ENCODE measurements at places on chromosomes 16 and 17.
A peak's percentile ranks its signal among the peaks of the same experiment; 100 is the strongest.

DNA sequence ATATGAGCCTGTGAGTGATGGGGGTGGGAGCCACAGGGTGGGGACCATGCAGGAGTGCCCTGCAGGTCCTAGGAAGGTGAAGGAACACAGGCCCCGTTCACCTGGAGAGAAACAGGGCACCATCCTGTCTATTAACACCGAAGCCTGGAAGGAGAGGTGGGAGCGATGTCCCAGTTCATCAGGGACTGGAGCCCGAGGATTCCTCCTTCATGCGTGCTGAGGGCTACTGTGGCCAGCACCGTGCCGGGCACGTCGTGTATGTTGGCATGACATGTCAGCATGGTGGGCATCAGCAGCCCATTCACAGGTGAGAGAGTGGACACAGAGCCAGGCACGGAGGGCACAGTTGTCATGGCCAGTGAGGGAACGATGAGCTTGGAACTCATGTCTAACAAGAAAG, 1.4 kb downstream of the WFIKKN2 start:
- DNase-seq = no peak

GRCh38 chr17:5164436-5164835, 27.2 kb downstream of the ZNF594 start:
- DNase-seq = no peak

- DNase-seq = no peak
Measured at GRCh38 chr16:86077243-86077940, 178.4 kb downstream of the IRF8 start.

GRCh38 chr16:23453338-23454052, 506 bp upstream of the COG7 start:
- DNase-seq = no peak

DNA sequence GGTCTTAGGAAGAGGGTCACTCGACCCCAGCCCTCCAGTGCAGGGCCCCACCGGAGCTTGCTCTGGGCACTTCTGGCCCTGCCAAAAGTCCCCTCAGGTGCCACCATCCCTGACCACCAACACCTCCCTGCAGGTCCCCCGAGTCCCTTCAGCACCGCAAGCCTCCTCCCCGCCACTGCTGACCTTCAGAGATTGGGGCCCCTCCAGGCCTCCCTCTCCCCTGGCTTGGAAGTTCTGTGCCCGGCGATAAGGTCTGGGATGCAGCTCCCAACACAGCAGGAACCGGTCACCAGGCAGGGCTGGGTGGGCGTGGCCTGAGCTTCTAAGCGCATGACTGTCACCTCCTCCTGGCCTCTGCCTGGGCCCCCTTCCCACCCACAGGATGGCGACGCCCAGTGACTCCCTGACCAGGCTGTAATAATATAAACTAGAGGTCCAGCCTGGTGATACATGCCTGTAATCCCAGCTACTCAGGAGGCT, 11.2 kb downstream of the PIEZO1 start:
- DNase-seq = no peak

DNA sequence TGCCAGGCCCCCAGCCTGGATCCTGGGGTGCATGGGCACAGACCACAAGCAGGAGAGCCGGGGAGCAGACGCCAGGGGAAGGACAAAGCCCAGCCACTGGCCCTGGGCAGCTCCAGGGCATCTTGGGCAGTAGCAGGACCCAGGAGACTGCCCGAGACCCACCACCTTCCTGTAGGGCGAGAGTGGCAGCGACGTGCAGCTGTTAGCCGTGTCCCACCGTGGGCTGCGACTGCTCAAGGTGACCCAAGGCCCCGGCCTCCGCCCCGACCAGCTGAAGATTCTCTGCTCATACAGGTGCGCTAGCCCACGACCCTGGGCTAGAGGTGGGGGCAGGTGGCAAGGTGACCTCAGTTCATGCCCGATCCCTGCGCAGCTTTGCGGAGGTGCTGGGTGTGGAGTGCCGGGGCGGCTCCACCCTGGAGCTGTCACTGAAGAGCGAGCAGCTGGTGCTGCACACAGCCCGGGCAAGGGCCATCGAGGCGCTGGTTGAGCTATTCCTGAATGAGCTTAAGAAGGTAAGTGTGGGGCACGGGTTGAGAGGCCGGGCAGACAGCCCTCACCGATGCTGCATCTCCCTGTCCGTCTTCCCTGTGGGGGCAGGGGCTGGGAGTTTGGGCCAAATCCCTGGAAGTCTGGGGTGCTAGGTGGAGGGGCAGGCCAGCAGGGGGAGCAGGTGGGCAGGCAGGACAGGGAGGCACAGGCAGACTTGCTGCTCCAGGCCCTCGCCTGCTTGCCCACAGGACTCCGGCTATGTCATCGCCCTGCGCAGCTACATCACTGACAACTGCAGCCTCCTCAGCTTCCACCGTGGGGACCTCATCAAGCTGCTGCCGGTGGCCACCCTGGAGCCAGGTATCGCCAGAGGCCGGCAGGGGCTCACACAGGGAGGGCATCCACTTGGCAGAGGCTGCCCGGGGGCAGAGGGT, 13.5 kb upstream of the SMIM5 start:
- DNase-seq = peak; percentile 45

- DNase-seq = no peak
Measured at GRCh38 chr17:76871668-76872067, 3.5 kb downstream of the MGAT5B start.

DNA sequence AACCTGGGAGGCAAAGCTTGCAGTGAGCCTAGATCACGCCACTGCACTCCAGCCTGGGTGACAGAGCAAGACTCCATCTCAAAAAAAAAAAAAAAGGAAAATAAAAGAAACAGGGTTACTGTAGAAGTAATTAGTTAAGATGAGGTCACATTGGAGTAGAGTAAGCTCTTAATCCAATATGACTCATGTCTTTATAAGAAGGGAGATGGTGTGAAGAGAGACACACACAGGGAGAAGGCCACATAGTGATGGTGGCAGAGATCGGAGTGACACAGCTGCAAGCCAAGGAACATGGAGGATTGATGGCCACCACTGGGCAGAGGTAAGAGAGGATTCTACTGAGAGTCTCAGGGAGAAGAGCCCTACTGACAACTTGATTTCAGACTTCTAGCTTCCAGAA, 15.3 kb upstream of the SLFN5 start:
- DNase-seq = no peak

GRCh38 chr17:82956726-82957468, 117.1 kb upstream of the ZNF750 start:
- no peak for DNase-seq

- DNase-seq = peak; percentile 38
Measured at GRCh38 chr16:11212798-11213196, 43.2 kb downstream of the SOCS1 start.

DNA sequence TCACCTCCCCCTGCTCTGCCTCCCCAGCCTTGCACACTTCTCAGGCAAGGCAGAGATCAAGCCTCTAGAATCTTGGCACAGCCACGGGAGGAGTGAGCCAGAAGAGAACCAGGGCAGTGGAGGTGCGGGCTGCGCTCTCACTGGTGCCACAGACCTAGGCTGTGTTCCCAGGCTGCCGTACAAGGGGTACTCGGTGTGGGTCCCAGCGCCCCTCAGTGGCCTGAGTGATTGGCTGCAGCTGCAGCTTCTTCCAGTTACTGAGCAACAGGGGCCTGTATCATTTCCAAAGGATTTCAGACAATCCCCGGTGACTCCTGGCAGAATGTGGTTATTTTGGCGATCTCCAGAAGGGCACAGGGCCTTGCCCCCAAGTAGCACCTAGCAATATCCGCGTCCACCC, 1852.1 kb downstream of the TP53TG3F start:
- DNase-seq = no peak

- no peak for DNase-seq
Measured at GRCh38 chr16:13056607-13057006, 155.2 kb downstream of the SHISA9 start.

DNA sequence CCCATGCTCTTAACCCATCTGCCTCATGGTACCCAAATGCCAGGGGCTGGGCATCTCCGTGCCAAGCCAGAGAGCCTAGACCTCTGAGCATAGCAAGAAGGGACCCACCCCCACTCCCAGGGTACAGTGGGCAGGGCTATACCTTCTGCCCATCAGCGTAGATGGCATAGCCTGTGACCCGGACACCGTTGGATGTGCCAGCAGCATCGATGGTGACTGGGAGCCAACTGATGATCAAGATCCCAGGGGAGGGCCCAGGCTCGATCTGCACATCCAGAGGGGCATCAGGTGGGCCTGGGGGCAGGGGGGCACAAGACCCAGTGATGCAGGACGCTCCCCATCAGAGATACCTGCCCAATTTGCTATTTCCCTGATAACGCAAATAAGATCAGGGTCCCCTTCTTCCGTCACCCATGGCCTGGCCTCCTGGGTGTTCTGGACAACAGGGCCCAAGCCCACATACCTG, 17.1 kb downstream of the TSPOAP1 start:
- DNase-seq = no peak

DNA sequence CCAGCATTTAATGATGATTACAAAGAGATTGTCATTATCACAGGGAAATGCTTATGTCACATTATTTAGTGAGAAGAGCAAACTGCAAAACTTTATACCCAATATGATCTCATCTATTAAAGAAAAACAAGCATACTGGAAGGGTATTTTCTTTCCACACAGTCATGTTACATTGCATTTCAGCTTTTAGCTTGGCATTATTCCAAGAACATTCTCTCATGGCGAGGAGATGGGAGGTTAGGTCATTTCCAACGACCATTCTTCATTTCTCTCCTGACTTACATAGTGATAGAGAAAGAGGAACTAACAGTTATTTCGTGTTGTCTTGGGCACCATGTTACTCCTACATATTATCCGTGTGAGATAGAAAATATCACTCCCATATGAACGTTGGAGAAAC, 309.4 kb upstream of the XYLT1 start:
- no peak for DNase-seq

DNA sequence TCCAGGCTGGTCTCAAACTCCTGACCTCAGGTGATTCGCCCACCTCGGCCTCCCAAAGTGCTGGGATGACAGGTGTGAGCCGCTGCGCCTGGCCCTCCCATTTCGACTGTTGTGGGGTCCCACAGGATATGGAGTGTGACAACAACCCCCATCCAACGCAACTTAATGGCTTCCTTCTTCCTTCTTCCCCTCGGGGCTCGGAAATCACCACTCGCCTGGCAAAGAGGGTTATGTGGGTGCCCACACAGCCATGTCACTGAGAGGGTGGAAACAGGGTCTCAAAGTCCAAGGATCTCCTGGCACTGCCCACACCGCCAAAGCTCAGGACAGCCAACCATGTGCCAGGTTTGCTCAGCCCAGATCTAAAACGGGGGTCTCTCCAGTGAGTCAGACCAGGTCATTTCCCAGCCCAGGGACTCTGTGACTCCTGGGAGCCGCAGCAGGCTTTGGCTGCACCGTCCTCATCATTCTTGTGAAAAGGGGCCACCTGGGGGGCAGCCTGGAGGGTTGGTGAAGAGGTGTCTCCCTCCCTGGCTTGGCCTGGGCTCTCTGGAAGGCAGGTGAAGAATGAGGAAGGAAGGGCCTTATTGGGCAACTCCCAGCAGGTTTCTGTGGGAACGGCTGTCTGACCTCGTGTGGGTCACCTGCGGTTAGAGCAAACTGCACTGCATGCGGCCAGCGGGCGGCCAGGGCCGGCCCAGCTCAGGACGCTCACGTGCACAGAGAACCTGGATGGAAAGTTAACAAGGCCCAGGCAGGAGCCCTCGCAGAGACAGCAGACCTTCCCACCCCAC, 25.3 kb upstream of the LITAF start:
- DNase-seq = peak; percentile 80

DNA sequence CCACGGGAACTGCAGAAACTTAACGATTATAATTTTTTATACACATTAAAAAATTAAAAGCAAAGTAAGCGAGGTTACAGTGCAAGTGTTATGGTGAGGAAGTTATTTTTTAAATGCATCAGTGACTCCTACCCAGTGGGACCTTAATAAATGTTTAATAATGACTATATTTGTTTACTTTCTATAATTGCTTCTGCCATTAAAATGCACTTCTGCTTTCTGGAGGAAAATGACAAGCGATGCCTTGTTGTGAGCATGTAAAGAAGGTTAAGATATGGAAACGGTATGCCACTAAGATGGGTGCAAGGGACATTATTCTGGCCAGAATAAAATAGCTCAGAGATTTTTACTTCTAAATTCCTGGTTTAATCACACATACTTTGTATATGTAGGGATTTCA, 252.1 kb downstream of the CDH11 start:
- no peak for DNase-seq

DNA sequence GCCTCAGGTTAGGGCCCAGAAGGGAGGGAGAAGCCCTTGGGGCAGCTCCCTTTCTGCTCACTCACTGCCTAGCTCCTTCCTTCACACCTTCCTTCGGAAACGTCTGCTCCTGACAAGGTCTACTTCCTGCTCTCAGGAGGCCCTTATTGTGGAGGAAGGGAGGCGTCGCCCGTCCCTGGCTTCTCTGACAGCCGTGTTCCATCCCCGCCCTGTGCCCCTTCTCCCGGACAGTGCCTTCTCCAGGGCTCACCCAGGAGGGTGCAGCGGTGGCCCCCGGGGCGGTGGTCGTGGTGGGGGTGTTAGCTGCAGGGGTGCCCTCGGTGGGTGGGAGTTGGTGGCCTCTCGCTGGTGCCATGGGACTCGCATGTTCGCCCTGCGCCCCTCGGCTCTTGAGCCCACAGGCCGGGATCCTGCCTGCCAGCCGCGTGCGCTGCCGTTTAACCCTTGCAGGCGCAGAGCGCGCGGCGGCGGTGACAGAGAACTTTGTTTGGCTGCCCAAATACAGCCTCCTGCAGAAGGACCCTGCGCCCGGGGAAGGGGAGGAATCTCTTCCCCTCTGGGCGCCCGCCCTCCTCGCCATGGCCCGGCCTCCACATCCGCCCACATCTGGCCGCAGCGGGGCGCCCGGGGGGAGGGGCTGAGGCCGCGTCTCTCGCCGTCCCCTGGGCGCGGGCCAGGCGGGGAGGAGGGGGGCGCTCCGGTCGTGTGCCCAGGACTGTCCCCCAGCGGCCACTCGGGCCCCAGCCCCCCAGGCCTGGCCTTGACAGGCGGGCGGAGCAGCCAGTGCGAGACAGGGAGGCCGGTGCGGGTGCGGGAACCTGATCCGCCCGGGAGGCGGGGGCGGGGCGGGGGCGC, 231.9 kb downstream of the SEC14L1 start:
- DNase-seq = peak; percentile 59

DNA sequence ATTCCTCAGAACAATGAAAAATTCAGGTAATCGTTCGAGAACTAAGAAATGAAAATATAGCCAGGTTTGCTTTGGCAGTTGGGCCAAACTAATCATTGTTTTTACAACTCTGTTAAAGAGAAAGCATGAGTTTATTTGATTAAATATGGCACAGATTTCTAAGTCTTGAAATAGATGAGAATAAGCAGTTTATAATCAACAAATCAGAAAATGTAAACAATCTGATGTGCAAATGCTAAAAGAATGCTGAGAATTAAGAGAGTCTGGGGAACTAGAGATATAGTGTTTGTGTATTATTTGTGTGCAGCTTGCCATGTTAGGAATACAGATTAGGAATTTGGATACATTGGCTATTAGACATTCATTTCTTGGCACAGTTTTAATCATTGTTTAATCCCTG, 212.5 kb downstream of the TANC2 start:
- no peak for DNase-seq

- DNase-seq = no peak
Measured at GRCh38 chr17:64603987-64604386, 58.1 kb downstream of the SMURF2 start.

GRCh38 chr17:17940441-17940911, 31.7 kb downstream of the TOM1L2 start:
- DNase-seq = no peak

- no peak for DNase-seq
Measured at GRCh38 chr17:7854078-7854777, 638 bp upstream of the TMEM88 start.

GRCh38 chr16:85365120-85365519, 248.0 kb upstream of the GSE1 start:
- peak; percentile 30 for DNase-seq

GRCh38 chr16:86631444-86631843, 53.1 kb downstream of the FOXL1 start:
- DNase-seq = peak; percentile 75

All from epithelial cell of esophagus (primary cell).